ENCODE measurements at places on chromosomes 6 and 20. TPM values are rescaled to one million over a fixed set of nuclear protein-coding genes. Genes with fewer than 3 reads are reported as not detected.
A peak's percentile ranks its signal among the peaks of the same experiment; 100 is the strongest.

DNA sequence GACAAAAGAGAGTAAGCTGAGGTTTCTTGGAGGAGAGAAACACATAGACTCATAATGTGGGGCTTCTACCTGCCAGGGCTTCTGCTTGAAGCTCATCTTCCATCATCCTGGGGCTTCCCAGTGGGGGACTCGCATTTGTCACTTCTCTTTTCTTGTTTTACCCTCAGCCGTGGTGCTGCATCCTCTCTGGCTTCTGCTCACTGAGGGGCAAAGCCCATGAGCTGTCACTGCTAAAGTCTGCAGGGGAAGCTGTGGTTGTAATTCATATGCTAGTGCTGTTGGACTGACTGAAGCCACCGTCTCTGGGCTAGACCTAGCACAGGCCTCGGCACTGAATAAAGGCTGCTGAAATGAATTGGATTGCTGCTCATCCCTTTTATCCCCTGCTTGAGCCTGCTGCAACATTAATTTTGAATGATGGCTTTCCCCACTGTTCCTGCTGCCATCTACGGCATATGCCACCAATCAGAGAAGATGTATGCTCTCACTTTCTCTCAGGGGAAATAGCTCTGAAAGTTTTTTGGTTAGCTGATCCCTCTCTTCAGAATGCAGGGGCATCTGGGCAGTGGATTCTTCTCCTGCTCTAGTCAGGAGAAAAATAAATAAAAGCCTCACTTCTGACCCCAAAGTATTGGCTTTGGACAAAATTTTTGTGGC is 568.4 kb upstream of the MAP3K7 start:
- no peak for DNase-seq
- no peaks in the 10 kb centered on the region for H3K27me3 ChIP-seq
- no peaks in the 10 kb centered on the region for H3K36me3 ChIP-seq
- H3K4me3 ChIP-seq: no peak overlapping the region
- H3K27ac ChIP-seq: no peak overlapping the region

GRCh38 chr20:6339176-6339575 is 216.3 kb upstream of the FERMT1 start:
- H3K4me3 ChIP-seq: no peak overlapping the region

DNA sequence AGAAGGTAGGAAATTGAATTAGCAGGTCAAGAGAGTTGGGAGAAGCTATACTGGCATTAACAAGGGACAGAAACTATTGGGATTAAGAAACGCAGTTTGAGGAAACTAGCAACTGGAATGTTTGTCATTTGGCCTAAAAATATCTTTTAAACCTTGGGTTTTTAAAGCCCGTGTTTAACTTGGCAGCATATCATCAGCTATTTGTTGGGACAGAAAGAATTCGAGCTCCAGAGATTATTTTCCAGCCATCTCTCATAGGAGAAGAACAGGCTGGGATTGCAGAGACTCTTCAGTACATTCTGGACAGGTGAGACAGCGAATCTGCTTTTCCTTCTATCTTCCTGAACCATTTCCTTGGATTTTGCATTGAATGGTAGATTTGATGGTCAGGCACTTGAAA is 17.8 kb downstream of the ACTR5 start:
- no peak overlapping the region for H3K4me3 ChIP-seq
- no peak for DNase-seq
- peaks cover 4% of the 10 kb centered on the region for H3K4me1 ChIP-seq
- H3K36me3 ChIP-seq: peaks cover 95% of the 10 kb centered on the region
- H3K27me3 ChIP-seq: no peaks in the 10 kb centered on the region
- no peak overlapping the region for H3K27ac ChIP-seq

Gene GNMT
- 0.31 TPM for polyA plus RNA-seq

Gene ELOVL4
- polyA plus RNA-seq: not detected

DNA sequence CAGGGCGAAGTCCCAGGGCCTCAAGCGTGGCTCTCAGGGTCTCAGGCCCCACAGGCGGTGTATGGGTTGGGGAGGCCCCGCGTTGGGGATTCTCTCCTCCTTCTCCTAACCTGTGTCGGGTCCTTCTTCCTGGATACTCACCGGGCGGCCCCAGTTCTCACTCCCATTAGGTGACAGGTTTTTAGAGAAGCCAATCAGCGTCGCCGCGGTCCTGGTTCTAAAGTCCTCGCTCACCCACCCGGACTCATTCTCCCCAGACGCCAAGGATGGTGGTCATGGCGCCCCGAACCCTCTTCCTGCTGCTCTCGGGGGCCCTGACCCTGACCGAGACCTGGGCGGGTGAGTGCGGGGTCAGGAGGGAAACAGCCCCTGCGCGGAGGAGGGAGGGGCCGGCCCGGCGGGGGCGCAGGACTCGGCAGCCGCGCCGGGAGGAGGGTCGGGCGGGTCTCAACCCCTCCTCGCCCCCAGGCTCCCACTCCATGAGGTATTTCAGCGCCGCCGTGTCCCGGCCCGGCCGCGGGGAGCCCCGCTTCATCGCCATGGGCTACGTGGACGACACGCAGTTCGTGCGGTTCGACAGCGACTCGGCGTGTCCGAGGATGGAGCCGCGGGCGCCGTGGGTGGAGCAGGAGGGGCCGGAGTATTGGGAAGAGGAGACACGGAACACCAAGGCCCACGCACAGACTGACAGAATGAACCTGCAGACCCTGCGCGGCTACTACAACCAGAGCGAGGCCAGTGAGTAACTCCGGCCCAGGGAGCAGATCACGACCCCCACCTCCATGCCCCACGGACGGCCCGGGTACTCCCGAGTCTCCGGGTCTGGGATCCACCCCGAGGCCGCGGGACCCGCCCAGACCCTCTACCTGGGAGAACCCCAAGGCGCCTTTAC is at the start of gene HLA-G:
Gene HLA-G (plus strand): TSS at position 247 of the 892 bp plus-strand sequence. CDS start 20 bp downstream, at position 267.
- H3K27me3 ChIP-seq: peaks cover 82% of the 10 kb centered on the region
- H3K27ac ChIP-seq: no peak within 1 kb of the TSS
- peak within 1 kb of the TSS; percentile 43 for H3K4me3 ChIP-seq
- DNase-seq: no peak
- H3K4me1 ChIP-seq: peaks cover 9% of the 10 kb centered on the region

DNA sequence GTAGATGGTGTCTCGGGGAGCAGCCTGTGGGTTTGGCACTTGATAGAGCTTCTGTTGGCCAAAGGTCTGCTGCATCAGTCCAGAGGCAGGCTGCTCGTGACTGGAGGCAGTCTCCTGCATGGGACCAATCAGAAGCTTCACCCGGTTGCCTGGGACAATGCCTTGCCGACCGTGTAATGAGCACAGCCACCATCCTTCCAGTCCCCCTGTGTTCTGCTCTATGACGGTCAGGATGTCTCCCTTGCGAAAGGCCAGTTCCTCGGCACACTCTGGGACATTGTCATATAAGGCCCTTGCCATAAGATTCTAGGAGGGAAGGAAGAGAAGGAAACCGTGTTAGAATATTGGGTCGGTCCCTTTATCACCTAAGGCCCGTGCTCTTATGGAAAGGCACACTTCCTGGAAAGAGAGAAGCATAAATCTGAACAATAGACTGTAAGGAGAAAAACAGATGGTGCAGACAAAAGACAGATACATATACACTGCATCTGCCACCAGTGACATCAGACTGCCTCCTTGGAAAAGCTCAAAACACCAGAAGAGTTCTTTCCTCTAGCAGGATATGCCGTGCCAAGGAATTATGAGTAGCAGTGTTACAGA is 18.9 kb downstream of the NEDD9 start:
- H3K27ac ChIP-seq: peak overlapping the region; percentile 77
- no peak overlapping the region for H3K4me3 ChIP-seq
- DNase-seq: no peak
- peaks cover 47% of the 10 kb centered on the region for H3K4me1 ChIP-seq
- peaks cover 4% of the 10 kb centered on the region for H3K36me3 ChIP-seq
- no peaks in the 10 kb centered on the region for H3K27me3 ChIP-seq

GRCh38 chr6:17591287-17591686 is 8.8 kb upstream of the FAM8A1 start:
- H3K27ac ChIP-seq: peak overlapping the region; percentile 91
- peaks cover 17% of the 10 kb centered on the region for H3K4me1 ChIP-seq
- no peaks in the 10 kb centered on the region for H3K36me3 ChIP-seq
- peak; percentile 90 for DNase-seq

DNA sequence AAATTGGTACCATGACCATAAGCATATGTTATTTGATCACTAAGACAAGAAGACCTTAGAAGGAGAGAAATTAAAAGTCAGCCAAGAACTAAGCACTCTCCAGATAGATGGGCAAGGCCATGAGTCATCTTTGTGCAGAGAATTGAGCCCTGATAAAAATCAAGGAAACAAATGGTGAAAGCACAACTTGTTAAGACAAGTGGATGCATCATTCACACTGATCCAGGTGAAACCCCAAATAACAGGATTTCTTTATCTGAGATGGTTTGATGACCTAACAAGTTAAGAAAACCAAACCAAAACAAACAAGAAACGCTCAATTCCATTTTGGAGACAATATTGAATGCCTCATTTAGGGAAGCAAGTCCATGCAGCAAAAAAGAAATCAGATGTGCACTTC is 121.6 kb downstream of the ADAT2 start:
- H3K27me3 ChIP-seq: no peaks in the 10 kb centered on the region
- no peaks in the 10 kb centered on the region for H3K36me3 ChIP-seq
- no peak for DNase-seq
- H3K4me3 ChIP-seq: no peak overlapping the region

GRCh38 chr6:33427585-33428223 is 7.8 kb downstream of the SYNGAP1 start:
- DNase-seq: no peak
- no peaks in the 10 kb centered on the region for H3K27me3 ChIP-seq
- H3K36me3 ChIP-seq: no peaks in the 10 kb centered on the region
- H3K4me3 ChIP-seq: peak overlapping the region; percentile 39

Gene SSTR4
- polyA plus RNA-seq: not detected

Gene SOBP
- not detected for polyA plus RNA-seq

Gene TRAPPC3L
- polyA plus RNA-seq: 0.17 TPM

DNA sequence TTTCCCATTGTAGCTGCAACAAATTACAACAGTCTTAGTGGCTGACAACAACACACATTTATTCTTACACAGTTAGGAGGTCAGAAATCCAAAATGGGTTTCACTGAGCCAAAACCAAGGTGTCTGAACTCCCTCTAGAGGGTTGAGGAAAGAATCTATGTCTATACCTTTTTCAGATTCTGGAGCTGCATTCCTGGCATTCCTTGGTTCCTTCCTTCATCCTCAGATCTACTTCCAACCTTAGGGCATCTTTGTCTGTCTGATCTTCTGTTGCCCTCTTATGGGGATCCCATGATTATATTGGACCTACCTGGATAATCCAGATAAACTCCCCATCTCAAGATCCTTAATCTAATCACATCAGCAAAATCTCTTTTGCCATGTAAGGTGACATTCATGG is 540.9 kb upstream of the MAP3K7 start:
- no peaks in the 10 kb centered on the region for H3K27me3 ChIP-seq
- H3K4me1 ChIP-seq: no peaks in the 10 kb centered on the region
- H3K36me3 ChIP-seq: no peaks in the 10 kb centered on the region
- H3K4me3 ChIP-seq: no peak overlapping the region
- no peak for DNase-seq

- H3K27me3 ChIP-seq: no peaks in the 10 kb centered on the region
- no peak overlapping the region for H3K27ac ChIP-seq
- H3K4me3 ChIP-seq: no peak overlapping the region
- no peaks in the 10 kb centered on the region for H3K36me3 ChIP-seq
- DNase-seq: no peak
These were observed 160.5 kb upstream of the KCNG1 start for GRCh38 chr20:51183451-51183850.

- no peaks in the 10 kb centered on the region for H3K4me1 ChIP-seq
- no peak overlapping the region for H3K4me3 ChIP-seq
- no peaks in the 10 kb centered on the region for H3K27me3 ChIP-seq
These were observed 118.8 kb upstream of the ARID1B start for GRCh38 chr6:156658186-156658965.

DNA sequence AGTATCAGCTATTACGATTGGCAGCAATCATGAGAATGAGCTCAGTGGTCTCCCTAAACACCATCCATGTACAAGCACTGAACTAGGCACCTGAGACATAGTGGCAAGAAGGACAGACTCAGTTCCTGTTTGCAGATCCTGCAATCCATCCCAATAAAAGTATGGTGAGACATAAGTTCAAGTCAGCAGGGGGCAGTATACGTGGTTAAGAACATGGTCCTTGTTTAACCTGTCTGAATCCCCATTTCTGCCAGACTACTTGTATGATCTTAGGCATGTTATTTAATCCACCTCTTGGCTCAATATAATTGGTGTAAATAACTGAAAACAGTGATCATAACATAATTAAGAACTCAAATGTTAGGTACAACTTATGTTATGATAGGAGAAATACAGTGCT is 33.2 kb upstream of the PNISR start:
- no peaks in the 10 kb centered on the region for H3K27me3 ChIP-seq
- H3K4me3 ChIP-seq: no peak overlapping the region
- H3K36me3 ChIP-seq: no peaks in the 10 kb centered on the region
- no peak overlapping the region for H3K27ac ChIP-seq
- no peak for DNase-seq

DNA sequence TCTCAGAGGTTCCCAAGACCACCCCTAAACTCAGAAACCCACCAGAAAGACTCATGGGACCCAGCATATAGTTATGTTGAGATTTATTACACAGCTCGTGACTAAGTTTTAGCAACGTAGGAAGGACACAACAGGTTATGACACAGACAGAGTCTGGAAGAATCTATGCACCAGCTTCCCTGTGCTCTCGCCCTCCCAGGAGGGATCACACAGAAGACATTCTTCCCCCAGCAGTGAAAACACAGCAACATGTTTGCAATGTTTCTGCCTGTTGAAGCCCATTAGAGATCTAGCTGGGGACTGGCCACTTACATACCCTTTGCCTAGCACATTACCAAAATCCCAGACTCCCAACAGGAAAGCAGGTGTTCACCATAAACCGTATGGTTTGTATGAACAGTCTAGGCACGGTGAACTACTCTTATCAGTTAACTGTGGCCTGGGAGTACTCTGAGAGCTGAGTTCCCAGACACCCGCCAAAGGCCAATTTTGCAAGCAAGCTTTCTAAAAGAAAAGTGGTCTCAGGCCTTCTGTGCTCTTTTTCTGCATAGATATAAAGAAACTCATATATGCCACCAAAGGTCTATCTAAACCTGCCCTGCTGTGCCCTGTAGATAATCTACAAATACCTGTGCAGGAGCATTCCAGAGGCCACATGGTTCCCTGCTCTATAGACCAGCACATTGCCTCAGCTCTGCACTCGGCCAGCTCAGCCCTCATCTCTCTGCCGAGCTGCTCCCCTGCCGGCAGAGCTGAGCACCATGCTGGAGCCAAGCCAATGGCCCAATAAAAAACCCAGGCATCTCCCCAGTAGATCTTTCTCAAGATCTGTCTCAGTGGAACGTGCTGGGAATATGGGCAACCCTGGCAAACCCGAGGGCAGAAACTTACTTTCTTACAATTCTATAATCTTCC is 69.6 kb upstream of the SMIM28 start:
- no peak overlapping the region for H3K4me3 ChIP-seq
- no peak overlapping the region for H3K27ac ChIP-seq
- no peaks in the 10 kb centered on the region for H3K4me1 ChIP-seq
- no peak for DNase-seq

Gene PNPLA1
- polyA plus RNA-seq: 3.9 TPM

Gene STMND1
- polyA plus RNA-seq: not detected

Gene C6orf52
- not detected for polyA plus RNA-seq

All from CD14-positive monocyte (primary cell).